ENCODE measurements at places on chromosomes 3 and 15.

DNA sequence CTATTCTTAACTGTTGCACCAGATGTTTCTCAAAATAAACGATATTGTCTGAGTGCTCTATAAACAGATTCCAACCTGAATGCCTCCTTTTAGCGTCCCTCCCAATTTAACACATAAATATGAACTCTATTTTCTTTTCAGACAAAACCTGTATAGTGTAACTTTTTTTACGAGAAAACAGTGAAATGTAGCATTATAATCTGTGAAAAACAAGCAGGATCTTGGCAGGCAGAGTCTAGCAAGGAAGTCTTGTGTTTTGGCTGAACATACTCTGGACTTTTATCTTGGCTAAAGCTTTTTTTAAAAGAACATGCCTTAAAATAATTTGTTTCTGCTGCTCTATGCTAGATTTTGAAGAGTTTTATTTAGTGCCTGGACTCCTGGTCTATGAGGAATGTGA, 150.5 kb downstream of the ROBO2 start:
- DNase-seq = no peak

GRCh38 chr15:56923174-56923591, 4.7 kb downstream of the TCF12 start:
- DNase-seq = no peak

DNA sequence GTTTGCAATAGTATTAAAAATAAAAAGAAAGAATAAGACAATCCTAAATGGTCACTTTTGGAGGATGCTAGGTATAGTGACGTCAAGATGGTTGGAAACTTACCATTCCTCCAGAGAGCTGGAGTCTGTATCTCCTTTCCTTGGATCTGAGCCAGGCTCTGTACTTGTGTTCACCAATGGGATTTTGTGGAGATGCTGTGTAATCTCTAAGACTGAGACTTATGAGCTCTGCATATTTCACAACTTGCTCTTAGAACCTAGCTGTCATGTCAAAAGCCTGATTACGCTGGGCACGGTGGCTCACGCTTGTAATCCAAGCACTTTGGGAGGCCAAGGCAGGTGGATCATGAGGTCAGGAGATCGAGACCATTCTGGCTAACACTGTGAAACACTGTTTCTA, 126.8 kb upstream of the CLSTN2 start:
- no peak for DNase-seq

- no peak for DNase-seq
Measured at GRCh38 chr15:89408372-89409183, 74.0 kb upstream of the POLG start.

- no peak for DNase-seq
Measured at GRCh38 chr15:92290359-92290992, 103.2 kb upstream of the ST8SIA2 start.

- no peak for DNase-seq
Measured at GRCh38 chr3:187855131-187855530, 109.9 kb upstream of the BCL6 start.

GRCh38 chr3:151838574-151839312, 24.8 kb downstream of the AADAC start:
- no peak for DNase-seq

DNA sequence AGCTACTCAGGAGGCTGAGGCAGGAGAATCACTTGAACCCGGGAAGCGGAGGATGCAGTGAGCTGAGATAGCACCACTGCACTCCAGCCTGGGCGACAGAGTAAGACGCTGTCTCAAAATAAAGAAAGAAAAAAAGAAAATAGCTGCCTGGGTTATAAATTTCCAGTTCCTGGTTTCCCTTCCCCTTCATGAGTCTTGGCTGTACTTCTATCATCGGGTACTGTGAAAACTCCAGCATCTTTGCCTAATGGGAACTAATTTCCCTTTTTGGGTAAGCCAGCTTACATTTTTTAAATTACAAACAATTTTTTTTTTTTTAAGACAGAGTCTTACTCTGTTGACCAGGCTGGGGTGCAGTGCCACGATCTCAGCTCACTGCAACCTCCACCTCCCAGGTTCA, 15.0 kb downstream of the DENND4A start:
- no peak for DNase-seq

DNA sequence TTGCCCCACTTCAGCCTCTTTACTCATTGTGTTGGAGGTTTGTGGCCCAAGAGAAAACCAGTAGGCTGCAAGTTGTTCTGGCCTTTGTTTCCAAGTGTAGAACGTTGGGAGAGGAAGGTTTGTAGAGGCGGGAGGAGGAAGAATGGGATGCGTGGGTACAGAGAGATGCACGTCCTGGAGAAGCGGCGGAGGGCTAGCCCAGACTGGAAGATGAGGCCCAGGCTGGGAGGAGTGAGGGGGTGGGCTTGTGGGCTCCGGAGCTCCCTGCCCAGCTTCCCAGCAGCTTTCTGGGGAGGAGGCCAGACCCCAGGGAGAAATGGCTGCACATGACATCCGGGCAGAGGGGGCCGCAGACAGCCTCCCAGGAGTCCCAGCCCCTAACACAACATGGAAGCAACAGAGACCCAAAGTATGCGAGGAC, 5.3 kb downstream of the PLA2G4F start:
- no peak for DNase-seq

GRCh38 chr3:121821421-121822199, 13.2 kb downstream of the IQCB1 start:
- DNase-seq = no peak

GRCh38 chr3:183328823-183329222, 75.8 kb downstream of the B3GNT5 start:
- DNase-seq = no peak

DNA sequence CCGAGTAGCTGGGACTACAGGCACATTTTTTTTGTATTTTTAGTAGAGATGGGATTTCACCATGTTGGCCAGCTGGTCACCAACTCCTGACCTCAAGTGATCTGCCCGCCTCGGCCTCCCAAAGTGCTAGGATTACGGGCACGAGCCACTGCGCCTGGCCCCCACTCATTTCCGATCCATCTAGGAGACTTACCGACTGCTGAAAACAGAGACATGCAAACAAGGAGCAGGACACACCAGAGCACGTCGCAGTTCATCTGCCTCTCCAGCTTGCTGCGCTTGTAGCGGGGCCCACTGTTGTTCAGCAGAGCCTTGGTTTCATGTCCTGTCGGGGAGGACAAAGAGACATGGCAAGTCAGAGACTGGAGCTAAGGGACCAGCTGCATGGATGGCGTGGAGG, 137.4 kb downstream of the ATP10A start:
- no peak for DNase-seq

- no peak for DNase-seq
Measured at GRCh38 chr15:57411945-57412768, 35.9 kb downstream of the CGNL1 start.

DNA sequence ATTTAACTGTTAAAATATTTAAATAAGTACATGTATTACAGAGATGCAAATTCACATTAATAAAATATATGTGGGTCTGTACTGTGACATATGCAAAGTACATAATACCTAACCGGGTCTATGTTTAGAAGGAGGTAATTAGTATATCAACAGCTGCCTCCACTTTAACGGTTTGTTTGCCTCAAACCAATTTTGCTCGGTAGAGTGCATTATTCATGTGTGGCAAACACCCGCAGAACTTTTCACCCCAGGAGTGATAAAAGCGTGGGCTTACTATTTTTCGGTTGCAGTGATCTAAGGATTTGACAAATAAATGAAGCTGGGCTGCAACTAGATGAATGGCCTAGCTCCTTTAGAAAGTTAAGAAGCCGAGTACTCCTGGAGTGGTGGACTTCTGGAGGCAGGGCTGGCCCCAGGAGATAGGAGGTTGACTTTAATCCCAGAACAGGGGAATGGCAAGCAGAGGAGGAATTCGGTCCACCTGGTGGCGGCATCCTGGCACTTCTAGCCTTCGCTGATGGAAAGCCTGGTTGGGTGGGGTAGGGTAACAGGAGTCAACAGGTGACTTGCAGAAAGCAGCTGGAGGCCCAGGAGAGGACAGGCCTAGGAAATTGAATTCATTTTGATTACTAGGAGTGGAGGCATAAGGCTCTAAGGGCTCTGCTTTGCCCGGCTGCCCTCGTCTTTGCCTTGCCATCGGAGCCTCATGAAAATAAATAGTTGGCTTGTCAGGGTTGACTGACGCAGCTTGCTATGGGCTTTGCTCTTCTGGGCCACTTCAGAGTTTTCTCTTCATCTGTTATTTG, 2.4 kb downstream of the SLCO3A1 start:
- no peak for DNase-seq

DNA sequence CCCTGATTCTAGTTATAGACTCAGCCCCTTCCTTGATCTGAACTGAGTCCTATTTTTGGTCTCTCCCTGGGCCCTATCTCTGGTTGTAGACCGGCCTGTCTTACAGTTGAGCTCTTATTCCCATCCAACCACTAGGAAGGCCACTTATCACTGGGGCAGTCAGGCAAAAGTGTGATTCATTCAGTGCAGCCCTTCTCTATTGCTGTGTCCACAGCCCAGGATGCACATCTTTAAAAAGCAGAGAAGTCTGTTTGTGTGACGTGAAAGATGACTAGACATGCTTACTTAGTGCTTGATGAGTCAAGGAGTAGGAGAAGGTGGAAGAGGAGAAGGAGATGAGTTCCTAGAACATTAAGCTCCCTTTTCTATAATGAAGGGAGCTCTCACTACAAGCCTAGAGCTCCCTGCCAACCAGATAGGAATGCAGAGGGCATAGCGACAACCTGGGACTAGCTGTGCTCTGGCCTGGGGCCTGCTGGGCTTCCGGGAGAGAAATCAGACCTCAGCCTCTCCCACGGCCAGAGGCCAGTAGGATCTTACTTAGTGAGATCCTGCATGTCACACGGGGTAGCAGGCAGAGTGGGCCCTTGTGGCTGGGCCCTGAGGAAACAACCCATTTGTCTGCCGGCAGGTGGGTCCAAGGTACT, 25.7 kb downstream of the INSYN1 start:
- DNase-seq = no peak

DNA sequence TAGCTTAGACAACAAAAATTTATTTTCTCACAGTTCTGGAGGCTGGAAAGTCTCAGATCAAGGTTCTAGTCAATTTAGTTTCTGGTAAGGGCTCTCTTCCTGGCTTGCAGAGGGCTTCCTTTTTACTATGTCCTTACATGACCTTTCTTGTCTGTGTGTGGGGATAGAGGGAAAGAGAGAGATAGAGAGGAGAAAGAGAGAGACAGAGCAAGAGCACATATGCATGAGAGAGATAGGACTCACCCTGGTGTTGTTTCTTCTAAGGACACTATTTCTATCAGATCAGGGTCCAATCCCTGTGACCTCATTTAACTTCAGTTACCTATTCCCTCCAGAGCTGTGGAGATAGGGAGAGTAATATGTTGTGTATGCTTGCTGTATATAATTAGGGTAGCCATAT, 44.9 kb upstream of the TEX9 start:
- no peak for DNase-seq

- no peak for DNase-seq
Measured at GRCh38 chr3:139982404-139982803, 47.4 kb downstream of the CLSTN2 start.

- peak; percentile 76 for DNase-seq
Measured at GRCh38 chr3:197029511-197030167, at the start of gene MELTF. MELTF (minus strand) TSS chr3:197029817; CDS start chr3:197029702, 115 bp downstream.

DNA sequence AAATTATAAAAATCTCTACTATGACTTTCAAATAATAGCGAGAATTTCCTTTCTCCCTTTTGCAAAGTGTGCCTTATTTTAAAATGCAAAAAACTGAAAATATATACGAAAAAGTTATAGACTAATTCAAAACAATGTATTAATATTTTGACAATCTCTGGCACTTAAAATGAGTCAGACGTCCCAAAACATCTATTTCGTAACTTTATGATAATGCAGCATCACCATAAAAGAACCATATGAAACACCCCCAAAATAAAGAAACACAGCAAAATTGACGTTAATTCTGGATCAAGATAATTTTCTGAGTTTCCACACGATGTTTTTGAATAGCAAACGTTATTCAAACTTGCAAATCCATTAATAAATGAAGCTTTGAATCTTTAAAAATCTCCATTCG, 1.0 kb downstream of the COPS2 start:
- no peak for DNase-seq

DNA sequence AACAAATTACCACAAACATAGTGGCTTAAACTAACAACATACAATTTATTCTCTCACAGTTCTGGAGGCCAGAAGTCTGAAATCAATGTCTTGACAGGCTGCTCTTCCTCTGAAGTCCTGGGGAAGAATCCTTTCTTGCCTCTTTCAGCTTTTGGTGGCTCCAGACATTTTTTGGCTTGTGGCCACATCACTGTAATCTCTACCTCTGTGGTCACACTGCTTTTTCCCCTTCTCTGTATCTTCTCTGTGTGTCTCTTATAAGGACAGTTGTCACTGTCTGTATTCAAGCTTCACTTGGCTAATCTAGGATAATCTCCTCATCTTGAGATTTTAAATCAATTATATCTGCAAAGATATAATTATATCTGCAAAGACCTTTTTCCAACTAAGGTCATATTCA, 80.3 kb upstream of the ABHD2 start:
- DNase-seq = no peak

DNA sequence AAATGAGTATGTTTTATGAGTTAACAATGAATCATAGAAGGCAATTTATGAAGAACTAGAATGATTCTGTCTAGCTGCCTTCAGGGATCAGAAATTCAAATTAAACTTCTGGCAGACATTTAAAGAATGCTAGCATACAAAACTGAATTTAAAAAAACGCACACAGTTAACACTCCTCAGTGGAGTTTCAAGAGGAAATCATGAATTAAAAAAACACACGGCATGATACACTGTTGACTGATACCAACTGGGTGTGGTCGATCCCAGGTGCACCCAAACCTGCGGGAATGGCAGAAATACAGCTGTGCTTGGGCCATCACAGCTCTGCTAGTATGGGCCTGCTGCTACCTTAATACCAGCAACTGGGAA, 526.0 kb downstream of the FOXP1 start:
- DNase-seq = no peak

GRCh38 chr3:44186111-44186672, 55.5 kb upstream of the TOPAZ1 start:
- no peak for DNase-seq

- no peak for DNase-seq
Measured at GRCh38 chr15:95901271-95901670, 429.2 kb upstream of the NR2F2 start.

DNA sequence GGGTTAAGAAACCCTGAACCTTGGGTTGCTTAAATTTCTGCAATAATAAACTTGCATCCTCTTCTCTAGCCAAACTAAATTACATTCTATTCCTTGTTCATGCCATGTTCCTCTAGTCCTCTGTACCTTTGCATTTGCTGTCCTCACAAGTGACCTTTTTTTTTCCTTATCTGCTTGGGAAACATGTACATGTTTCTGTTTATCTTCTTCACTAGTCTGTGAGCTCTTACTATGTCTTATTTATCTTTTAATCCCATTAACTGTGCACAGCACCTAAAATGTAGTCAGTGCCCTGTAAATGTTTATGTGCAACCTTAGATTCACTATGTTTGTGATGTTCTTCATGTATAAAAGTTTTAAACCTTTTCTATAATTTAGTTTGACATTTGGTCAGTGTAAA, 61.9 kb downstream of the REC114 start:
- no peak for DNase-seq

All from CD8-positive, alpha-beta T cell (primary cell).